ENCODE measurements at places on chromosomes 12 and 14.

DNA sequence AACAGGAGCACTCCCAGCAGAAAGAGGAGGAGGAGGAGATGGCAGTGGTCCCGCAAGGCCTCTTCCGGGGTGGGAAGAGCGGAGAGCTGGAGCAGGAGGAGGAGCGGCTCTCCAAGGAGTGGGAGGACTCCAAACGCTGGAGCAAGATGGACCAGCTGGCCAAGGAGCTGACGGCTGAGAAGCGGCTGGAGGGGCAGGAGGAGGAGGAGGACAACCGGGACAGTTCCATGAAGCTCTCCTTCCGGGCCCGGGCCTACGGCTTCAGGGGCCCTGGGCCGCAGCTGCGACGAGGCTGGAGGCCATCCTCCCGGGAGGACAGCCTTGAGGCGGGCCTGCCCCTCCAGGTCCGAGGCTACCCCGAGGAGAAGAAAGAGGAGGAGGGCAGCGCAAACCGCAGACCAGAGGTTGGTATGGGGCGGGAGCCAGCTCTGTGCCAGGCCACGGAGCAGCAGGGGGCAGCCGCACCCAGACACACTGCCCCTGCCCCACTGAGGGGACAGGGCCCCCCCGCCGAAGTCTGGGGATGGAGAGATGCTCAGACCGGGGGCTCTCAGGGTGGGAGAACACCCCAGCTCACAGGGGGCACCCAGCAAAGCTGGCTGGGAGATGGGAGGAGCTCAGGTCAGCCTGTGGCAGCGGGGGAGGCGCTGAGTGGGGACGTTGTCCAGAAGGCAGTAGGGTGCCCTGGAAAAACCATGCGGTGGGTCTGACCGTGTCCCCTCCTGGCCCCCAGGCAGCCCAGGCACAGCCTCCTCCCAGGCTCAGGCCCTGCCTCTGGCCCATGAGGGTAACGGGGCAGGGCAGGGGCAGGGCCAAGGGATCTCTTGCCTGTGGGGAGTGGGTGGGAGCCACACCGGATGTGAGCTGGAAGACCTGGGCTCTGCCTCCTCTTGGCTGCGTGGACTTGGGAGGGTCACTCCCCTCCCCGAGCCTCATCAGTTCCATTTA is 9.8 kb downstream of the CHGA start:
- no peak for DNase-seq

DNA sequence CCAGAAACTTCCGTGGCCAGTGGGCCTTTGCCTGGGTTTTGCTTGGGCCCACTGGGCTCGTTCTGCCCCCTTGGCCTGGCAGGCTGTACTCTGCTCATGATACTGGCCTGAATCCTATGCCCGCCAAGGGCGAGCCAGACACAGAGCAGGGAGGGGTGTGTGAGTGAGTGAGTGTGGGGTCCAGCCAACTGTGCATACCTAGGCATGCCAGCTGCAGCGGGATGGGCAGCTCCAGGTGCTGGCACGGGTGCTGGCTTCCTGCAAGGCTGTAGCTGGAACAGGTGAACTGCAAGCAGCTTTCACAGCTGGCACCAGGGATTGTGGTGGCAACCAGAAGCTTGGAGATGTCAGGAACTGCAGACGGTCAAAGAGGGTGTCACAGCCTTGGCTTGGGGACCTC is 1276.4 kb downstream of the SLC16A7 start:
- no peak for DNase-seq

GRCh38 chr12:70963081-70963660 is 42.6 kb upstream of the PTPRR start:
- no peak for DNase-seq

GRCh38 chr14:94139006-94139405 is 9.6 kb upstream of the IFI27L2 start:
- no peak for DNase-seq

DNA sequence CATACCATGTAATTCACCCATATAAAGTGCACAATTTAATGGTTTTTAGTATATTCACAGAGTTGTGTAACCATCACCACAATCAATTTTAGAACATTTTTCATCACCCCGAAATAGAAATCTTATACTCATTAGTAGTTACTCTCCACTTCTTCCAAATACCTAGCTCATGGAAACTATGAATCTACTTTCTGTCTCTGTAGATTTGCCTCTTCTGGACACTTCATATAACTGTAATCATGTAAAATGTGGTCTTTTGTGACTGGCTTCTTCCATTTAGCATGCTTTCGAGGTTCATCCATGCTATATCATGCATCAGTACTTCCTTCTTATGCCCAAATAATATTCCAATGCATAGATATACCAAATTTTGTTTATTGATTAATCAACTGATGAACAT is 10.8 kb downstream of the DNAI7 start:
- DNase-seq: no peak

DNA sequence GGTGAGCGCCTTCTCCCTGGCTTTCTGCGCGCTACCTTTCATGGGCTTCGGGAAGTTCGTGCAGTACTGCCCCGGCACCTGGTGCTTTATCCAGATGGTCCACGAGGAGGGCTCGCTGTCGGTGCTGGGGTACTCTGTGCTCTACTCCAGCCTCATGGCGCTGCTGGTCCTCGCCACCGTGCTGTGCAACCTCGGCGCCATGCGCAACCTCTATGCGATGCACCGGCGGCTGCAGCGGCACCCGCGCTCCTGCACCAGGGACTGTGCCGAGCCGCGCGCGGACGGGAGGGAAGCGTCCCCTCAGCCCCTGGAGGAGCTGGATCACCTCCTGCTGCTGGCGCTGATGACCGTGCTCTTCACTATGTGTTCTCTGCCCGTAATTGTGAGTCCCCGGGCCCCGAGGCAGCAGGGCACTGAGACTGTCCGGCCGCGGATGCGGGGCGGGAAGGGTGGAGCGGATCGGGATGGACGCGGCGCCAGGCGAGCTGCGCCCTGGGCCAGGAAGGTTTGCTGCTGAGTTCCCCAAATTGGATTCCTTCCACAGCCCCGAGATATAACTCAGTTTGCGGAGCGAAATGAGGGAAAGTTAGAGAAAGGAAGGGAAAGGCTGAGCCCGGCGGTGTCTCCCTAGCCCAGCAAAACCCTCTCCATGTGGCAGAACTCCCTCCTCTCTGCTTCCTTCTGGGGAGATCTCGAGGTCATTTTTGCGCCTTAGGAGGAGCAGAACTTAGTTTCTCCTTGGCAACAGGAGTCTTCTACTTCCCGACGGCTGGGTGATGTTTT is 972 bp downstream of the PTGDR start:
- peak; percentile 53 for DNase-seq

DNA sequence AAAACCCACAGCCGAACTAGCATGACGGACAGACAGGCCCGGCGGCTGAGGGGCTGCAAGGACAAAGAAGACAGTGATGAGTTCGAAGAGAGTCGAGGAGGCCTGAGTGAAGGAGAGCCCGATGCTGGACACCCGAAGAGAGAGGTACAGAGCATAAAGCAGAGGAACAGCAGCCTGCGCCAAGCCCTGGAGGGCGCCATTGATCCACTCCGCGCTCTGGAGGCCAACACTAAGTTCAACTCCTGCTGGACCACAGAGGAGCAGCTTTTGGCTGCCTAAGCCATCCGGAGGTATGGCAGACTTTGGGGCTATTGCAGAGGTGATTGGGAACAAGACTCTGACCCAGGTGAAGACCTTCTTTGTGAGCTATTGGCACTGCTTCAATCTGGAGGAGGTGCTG is 7.8 kb upstream of the PLXNC1 start:
- DNase-seq: peak; percentile 69

DNA sequence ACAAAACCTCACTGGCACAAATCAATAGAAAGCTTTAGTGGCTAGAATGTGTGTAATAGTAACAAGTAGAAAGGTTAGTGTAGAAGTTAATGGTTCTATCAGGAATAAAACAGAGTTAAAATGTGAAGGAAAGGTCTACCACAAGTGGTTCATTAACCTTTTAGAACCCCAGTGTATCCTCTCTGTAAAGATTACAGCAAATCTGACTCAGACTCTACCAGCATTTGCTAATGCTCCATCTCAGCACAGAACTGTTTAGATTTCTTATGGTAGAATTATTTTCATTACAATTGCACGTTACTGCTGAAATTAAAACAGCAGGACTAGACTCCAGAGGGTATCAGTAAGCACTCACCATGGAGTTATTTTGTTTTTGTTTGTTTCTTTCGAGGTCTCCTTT is 609.0 kb upstream of the LMO3 start:
- DNase-seq: no peak

DNA sequence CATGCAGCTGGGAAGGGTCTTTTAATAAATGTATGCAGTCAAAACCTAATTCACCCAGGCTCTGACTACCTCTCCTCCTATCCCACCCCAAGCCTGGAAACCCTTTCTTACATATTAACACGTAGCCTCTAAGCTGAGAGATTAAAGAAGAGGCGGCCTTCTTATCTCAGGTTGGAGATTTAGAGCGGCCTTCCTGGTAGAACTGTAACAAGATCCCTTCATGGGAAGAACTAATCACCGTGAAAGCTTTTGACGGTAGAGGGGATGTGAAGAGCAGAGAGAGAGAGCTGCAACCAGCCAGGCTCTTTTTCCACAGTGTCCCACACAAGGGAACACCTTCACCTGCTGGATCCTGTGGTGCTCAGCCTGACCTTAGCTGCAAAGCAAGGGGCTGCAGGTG is 367.4 kb downstream of the MED13L start:
- DNase-seq: no peak

DNA sequence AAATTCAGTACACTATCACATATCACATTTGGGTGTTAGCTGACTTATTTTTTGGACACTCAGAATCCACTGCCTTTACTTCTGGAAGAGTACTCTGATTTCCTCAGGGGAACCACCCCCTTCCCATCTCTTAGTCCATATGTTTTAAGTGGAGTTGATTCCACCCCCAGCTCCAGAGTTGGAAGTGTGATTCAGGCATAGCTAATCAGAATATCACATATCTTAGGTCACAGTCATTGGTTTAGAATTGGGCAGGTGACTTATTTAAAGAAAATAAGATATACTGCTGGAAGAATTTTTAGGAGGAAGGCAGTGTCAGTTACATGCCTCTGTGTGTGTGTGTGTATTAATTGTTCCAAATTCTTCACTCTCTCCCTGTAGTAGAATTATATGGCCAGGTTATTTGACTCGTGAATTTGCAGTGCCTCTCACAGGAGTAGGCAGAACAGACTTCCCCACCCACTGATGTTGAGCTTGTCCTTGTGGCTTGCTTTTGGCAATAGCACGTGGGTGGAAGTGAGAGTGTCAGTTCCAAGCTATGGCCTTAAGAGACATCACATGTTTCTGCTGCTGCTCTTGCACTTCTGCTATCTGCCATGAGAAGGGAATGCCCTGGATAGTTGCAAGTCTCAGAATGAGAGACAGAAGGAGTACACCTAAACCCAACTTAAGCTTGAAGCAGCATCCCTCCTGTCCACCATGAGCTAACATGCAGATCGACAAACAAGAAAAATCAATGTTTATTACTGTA is 6.4 kb upstream of the GAS2L3 start:
- DNase-seq: no peak

DNA sequence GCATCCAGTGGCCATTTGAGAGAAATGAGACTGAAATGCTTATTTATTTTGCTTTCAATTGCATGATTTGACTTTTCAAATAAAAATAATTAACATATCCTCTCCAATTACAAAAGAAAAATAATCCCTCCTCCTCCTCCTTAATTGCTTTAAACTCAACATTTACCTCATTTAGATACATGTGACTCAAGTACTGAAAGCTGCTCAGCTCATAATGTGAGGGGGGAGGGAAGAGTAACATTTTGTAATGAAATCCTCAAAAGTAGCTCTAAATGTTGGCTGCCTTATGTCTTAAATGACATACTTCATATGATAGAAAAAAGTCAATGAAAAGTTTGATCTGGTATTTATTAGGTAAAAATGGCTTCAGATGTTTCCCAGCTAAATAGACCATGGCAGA is 29.0 kb downstream of the DACT1 start:
- DNase-seq: no peak

DNA sequence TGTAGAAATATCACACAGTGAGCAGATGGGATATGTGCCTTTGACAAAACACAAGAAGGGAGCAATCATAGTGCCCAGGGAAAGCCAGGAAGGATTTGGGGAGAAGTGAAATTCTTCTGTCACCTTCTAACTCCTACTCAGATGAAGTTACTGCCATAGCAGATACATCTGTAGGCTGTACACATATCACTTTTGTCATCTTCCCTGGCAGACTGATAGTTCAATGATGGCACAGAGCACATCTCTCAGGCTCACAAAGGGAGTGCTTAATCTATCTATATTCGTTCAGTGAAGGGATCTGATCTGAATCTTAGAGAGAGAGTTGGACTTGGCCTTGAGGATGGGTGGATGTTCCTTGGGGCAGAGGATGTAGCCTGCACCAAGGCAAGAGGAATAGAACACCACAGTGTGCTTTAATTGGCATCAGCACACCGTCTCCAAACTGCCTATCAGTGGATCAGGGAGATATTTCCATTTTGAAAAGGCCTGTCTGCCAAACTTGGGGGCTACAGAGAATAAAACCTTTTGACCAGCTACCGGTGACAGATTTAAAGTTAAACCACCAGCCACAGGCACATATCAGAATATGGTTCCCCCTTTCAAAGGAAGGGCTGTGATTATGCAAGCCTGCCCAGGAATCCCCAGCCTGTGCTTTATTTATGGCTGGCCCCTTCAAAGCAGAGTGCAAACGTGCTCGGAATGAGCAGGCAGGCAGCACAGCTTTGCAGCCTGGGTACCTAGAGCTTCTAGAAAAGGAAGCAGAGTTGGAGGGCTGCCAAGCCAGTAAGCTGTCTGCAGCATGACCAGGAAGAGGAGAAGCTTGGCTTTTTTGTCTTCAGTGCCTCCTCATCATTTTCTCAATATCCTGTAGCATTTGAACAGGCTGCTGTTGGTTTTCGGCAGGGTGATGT is 165.5 kb upstream of the DYRK2 start:
- peak; percentile 82 for DNase-seq

GRCh38 chr14:80455031-80455430 is 243.7 kb upstream of the DIO2 start:
- no peak for DNase-seq

GRCh38 chr14:79997509-79998208 is 213.6 kb downstream of the DIO2 start:
- DNase-seq: no peak

DNA sequence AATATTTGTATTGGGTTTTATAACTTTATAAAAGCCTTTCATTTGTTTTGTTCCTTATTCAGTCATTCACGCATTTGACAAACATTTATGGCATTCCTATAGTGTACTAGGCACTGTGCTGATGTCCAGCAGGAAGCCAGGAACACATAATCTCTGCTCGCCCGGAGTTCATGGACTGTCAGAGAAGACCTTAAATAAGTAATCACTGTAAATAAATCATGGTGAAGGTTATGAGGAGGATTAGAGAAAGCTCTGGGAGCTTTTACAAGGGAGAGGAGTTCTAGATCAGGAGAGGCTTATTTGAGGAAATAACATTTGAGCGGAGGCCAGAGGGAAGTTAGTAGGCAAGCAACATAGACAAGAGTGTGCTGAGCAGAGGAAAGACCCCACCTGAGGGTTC is 1.4 kb upstream of the RDH11 start:
- no peak for DNase-seq

DNA sequence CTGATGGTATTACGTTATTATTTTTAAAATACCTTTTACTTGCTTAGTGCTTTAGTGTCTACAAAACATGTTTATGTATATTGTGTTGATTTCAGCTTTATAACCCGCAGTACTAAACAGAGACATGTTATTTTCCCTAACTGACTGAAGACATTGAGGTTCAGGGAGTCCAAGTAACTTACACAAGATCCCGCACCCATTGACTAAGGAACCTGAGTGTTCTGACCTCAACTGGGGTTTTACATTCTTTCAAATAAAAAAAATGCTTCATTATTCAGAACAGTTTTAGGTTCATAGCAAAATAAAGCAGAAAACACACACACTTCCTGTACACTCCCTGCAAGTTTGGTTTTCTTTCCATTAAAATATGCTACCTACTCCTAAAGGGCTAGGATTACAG is 60.4 kb upstream of the METAP2 start:
- DNase-seq: no peak
